Endodermal cell (in vitro differentiated cells): ENCODE measurements at places on chromosomes 11 and 22. TPM values are rescaled to one million over a fixed set of nuclear protein-coding genes. Genes with fewer than 3 reads are reported as not detected.

DNA sequence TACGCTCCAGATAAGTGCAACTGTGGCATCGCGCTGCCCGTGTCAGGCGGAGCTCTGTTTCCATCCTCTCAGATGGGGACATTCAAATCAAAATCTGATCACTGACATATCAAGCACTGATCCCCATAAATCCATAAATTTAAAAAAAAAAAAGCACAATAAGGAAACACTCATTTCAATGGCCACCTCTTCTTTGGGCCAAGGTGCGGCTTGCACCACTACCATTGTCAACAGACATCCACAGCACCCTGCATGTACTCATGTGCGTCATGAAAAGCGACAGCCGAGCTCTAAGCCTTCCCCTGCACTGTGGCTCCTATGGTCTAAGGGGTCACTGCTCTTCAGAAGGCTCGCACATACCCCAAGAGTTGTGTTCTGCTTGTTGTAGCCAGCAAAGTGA, 26.7 kb upstream of the SERPIND1 start:
- no peak overlapping the region for H3K4me3 ChIP-seq
- H3K4me1 ChIP-seq = no peaks in the 10 kb centered on the region
- no peak overlapping the region for H3K27ac ChIP-seq

DNA sequence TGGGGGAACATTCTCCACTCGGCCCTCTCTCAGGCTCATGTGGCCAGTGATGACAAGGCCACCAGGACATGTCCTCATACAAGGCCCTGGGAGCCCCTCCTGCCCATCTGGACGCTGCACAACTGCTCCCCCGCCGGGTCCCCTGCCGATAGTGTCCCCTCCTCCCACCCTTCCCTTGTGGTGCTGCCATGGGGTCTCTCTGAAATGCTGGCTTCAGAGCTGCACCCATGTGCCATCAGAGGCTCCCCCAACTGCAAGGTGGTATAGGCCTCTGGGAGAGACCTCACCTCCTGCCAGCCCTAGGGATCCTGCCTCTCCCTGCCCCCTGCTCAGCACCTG, 113.0 kb downstream of the KCNQ1OT1 start:
- no peaks in the 10 kb centered on the region for H3K4me1 ChIP-seq
- no peak overlapping the region for H3K4me3 ChIP-seq
- H3K27me3 ChIP-seq = peaks cover 36% of the 10 kb centered on the region
- DNase-seq = no peak
- H3K36me3 ChIP-seq = no peaks in the 10 kb centered on the region
- no peak overlapping the region for H3K27ac ChIP-seq

- peak; percentile 49 for DNase-seq
- no peak overlapping the region for H3K4me3 ChIP-seq
- H3K27ac ChIP-seq = no peak overlapping the region
- H3K36me3 ChIP-seq = no peaks in the 10 kb centered on the region
- H3K27me3 ChIP-seq = peaks cover 16% of the 10 kb centered on the region
- H3K4me1 ChIP-seq = no peaks in the 10 kb centered on the region
Measured at GRCh38 chr11:3219281-3219892, 774 bp upstream of the MRGPRG start.

DNA sequence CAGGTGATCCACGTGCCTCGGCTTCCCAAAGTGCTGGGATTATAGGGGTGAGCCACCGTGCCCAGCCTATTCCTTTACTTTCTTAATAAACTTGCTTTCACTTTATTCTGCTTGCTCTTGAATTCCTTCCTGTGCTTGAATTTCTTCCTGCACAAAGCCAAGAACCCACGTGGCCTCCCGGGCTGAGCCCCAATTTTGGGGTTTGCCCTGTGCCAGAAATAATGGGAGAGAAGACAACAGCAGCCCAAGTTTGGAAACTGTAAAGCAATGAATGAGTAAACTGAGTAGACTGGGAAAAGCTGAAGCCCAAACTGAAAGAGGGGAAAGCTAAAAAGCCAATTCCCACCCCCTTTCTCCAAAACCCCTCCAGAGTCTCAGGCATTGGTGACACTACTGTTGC, 136.4 kb downstream of the NECTIN1 start:
- H3K27me3 ChIP-seq = no peaks in the 10 kb centered on the region
- no peak overlapping the region for H3K27ac ChIP-seq
- H3K4me3 ChIP-seq = no peak overlapping the region
- H3K4me1 ChIP-seq = no peaks in the 10 kb centered on the region

DNA sequence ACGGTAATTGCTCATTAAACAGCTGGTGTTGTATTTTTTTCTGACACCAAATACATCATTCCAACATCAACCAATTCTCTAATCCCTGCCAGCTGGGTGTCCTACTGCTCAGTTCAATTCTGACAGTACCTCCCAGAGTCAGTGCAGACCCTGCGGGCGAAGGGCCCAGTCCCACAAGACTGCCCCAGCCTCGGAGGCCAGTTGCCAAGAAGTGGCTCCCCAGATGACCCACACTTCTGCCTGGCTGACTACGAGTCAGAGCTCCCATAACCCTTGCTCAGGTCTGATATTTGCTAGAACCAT, 147.2 kb downstream of the CTTN start:
- no peak for DNase-seq
- H3K36me3 ChIP-seq = no peaks in the 10 kb centered on the region
- H3K4me3 ChIP-seq = no peak overlapping the region
- H3K27me3 ChIP-seq = no peaks in the 10 kb centered on the region
- H3K27ac ChIP-seq = peak overlapping the region; percentile 97
- H3K4me1 ChIP-seq = no peaks in the 10 kb centered on the region

DNA sequence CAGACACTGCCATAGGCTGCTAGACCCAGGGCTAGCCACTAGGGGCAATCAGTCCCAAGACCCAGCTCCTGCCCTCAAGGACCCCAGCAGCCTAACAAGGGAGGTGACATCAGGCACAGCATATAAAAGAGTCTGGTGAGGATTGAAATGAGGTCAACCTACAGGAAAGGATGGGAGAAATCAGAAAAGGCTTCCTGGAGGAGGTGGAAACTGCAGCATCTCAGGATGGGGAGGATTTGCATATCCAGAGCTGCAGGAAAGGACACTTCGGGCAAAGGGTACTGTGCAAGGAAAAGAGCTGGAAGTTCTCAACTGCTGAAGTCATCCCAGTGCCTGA, 2.9 kb upstream of the ARFGAP2 start:
- DNase-seq = peak; percentile 86
- H3K27me3 ChIP-seq = no peaks in the 10 kb centered on the region
- peaks cover 26% of the 10 kb centered on the region for H3K36me3 ChIP-seq
- no peak overlapping the region for H3K4me3 ChIP-seq
- H3K4me1 ChIP-seq = peaks cover 4% of the 10 kb centered on the region
- H3K27ac ChIP-seq = no peak overlapping the region

DNA sequence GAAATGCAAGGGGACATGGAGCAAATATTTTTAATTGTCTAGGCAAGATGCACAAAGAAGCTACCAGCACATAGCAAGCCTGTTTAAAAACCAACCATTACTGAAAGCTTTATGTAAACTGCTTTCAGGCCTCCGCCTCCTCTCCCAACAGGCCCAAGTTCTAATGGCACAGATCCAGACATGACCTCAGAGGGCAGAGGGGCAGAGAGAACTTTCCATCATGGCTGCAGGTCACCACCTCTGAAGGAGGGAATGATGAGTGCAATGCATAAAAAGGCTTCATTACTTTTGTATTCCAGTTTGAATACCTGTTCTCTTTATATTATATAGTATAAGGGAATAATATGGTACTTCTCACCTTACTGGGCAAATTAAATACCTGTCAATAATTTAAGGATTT, 15.2 kb downstream of the DDX17 start:
- DNase-seq = no peak
- H3K4me3 ChIP-seq = no peak overlapping the region
- no peak overlapping the region for H3K27ac ChIP-seq
- peaks cover 5% of the 10 kb centered on the region for H3K4me1 ChIP-seq

DNA sequence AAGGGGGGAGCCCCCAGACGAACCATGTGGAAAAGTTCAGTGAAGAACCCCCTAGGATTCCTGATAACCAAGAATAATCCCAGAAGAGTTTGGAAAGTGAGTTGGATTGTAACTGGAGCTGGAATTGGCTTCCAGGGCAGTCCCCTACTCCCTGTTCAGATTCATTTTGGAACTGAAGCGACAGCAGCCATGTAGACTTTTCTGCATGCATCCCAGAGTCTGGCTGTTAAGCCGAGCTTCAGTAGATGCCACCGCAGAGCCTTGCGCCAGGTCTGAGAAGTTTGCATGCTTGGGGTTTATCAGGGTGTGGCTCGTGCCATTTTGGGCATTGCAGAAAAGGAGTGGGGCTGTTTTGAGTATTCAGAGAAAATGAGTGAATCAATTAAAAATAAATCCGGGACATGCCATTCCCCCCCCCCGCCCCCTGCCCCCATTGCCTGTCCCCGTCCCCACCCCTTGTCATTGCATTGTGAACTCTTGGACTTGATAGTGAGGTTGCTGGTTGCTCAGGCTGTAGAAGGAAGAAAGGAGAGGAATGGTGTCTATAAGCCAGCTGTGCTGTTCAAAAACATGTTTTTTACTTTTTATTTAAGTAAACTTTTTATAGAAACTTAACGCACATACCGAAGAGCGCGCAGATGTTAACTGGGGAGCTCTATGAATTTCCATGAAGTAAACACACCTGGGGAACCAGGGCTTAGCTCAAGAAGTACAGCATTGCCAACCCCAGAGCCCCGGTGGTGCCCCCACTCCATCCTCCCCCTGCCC, 71.2 kb downstream of the LDLRAD3 start:
- no peak overlapping the region for H3K27ac ChIP-seq
- H3K4me3 ChIP-seq = no peak overlapping the region
- no peaks in the 10 kb centered on the region for H3K27me3 ChIP-seq

DNA sequence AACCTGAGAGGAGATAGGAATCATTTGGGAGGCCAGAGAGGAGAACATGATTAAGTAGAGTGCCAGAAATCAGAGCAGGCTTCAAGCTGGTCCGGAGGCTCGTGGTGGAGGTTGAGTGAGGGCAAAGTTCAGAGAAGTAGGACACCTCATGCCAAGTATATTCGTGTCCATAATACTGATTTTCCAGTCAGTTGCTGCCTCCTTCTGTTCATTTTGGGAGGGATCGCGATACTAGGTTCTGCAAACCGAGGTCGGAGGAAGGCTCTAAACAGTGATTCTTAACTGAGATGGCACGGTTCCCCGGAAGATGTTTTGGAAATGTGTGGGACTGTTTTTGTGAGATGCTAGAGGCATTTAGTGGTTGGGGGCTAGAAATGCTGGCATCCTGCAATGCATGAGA, 13.6 kb upstream of the CD3E start:
- peak; percentile 73 for DNase-seq

DNA sequence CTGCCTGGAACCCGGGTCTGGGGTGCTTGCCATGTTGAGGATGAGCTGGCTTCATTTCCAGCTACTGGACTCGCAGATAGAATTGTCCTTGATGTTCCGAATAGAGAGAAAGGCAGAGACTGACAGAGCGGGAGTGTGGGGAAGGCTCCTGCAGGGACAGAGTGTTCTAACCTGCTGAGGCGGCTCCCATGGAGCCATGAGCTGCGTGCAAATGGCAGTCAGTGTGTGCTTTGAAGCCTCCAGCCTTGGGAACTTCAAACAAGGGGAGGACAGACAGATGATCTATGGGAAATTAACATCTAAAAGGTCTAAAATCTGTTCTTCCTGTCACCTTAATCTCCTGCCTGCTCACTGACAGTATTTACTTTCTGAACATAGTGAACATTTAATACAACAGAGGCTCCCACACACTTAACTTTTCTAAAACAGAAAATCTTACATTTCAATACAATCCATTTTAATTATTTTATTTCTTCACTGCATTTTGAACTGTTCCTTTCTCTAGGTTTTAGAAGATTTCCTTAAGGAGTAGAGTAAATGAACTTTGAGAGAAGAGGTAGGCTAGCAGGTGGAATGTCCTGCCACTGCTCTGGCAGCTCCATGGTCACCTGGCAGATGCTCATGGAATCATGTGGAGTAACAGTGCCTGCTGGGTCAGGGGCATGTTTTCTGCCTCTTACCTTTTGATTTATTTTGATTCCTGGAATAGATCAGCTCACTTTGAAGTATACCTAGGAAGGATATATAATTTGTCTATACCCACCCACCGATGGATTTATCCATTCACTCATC, 481.7 kb downstream of the NTM start:
- H3K27ac ChIP-seq = no peak overlapping the region
- H3K27me3 ChIP-seq = no peaks in the 10 kb centered on the region
- H3K36me3 ChIP-seq = no peaks in the 10 kb centered on the region
- no peak overlapping the region for H3K4me3 ChIP-seq
- peak; percentile 64 for DNase-seq

GRCh38 chr11:67285541-67286498, 3.3 kb upstream of the ANKRD13D start:
- H3K4me1 ChIP-seq = no peaks in the 10 kb centered on the region
- H3K27me3 ChIP-seq = no peaks in the 10 kb centered on the region
- H3K27ac ChIP-seq = peak overlapping the region; percentile 17
- DNase-seq = no peak
- peaks cover 16% of the 10 kb centered on the region for H3K36me3 ChIP-seq
- H3K4me3 ChIP-seq = no peak overlapping the region

DNA sequence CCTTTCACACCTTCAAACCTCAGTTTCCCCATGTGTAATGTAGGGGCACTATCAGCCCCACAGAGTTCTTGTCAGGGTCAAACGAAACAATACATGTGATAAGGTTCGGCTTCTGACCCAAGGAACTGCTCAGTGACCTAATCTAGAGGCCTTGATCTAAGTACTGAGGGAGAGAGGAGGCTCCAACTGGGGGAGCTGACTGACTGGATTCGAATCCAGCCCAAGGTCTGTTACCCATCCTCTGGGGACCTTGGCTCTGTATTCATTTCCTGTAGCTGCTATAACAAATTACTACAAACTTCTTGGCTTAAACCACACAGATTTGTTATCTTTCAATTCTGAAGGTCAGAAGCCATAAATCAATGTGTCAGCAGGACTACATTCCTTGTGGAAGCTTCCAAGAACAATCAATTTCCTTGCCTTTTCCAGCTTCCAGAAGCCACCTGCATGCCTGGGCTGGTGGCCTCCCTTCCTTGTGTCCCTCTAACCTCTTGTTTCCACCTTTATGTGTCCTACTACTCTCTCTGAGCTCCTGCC, 10.7 kb upstream of the ANAPC15 start:
- no peak for DNase-seq
- peaks cover 18% of the 10 kb centered on the region for H3K27me3 ChIP-seq
- no peaks in the 10 kb centered on the region for H3K4me1 ChIP-seq
- H3K4me3 ChIP-seq = no peak overlapping the region
- no peak overlapping the region for H3K27ac ChIP-seq
- no peaks in the 10 kb centered on the region for H3K36me3 ChIP-seq

GRCh38 chr22:28989912-28990311, 71.7 kb downstream of the C22orf31 start:
- H3K4me3 ChIP-seq = no peak overlapping the region
- H3K27me3 ChIP-seq = no peaks in the 10 kb centered on the region
- peaks cover 5% of the 10 kb centered on the region for H3K4me1 ChIP-seq
- peaks cover 52% of the 10 kb centered on the region for H3K36me3 ChIP-seq

DNA sequence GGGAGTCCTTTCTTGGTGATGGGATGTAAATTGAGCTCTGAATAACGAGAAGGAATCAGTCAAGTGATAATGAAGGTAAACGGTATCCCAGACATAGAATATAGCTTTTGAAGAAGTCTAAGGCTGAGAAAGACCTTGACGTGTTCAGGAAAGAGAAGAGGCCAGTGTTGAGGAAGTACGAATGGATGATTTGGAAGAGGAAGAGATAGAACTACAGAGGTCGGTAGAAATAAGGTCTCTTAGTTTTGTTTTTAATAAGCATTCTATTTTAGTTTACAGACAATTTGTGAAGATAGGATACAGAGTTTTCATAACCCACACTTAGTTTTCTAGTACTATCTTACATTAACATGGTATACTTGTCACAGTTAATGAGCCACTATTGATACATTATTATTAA, 1598.1 kb downstream of the FAM181B start:
- no peaks in the 10 kb centered on the region for H3K27me3 ChIP-seq
- no peaks in the 10 kb centered on the region for H3K4me1 ChIP-seq
- H3K4me3 ChIP-seq = no peak overlapping the region
- H3K27ac ChIP-seq = no peak overlapping the region
- no peaks in the 10 kb centered on the region for H3K36me3 ChIP-seq
- no peak for DNase-seq

Gene LDHAL6A
- not detected in 2 replicates for total RNA-seq

Gene MTMR3
- total RNA-seq = 38.0 to 56.1 TPM (median 41.3 TPM) in 3 replicates

Gene SLN
- not detected in 3 replicates for total RNA-seq

Gene TUB
- 15.3 to 30.3 TPM (median 29.9 TPM) in 3 replicates for total RNA-seq
